Amygdala (tissue), 56 donors: ENCODE measurements at places on chromosomes 7 and 10.

GRCh38 chr7:86939197-86939814, 120.1 kb downstream of the ELAPOR2 start:
- DNase-seq, result no peak

DNA sequence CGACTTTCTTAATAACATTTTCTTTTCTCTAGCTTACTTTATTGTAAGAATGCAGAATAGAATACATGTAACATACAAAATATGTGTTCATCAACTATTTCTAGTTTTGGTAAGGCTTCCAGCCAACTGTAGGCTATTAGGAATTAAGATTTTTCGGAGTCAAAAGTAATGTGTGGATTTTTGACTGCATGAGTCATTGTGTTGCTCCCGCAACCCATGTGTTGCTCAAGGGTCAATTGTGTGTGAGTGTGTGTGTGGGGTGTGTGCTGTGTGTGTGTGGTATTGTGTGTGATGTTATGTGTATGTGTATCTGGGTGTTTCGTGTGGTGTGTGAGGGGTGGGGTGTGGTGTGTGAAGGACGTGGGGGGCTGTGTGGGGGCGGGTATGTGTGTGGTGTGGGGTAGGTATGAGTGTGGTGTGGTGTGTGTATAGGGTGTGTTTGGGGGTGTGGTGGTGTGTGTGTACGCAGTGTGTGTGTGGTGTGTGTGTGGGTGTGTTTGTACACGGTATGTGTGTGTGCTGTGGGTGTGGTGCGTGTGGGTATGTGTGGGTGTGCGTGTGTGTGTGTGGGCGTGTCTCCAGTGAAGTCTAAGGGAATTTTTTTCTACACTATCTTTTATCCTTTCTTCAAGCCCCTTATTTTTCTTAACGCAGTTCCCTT, 60.5 kb downstream of the RSU1 start:
- DNase-seq, result no peak

DNA sequence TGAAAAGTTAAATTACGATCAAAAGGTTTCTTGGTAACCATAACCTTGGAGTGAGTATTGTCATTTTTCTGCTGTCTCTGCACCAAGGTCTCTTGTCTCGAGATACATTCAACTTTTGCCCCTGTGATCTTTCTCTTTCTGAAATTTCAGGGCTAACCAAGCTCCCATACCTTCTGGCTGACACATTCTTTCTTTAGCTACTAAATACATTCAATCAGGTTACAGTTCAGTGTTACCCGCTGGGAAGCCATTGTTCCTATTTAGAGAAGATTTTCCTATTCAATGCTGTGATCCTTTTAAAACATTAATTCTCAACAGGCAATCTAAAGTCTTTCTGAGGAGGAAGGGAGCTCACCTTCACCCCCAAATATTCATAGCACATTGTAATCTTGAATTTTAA, 22.9 kb upstream of the DMTF1 start:
- no peak for DNase-seq

GRCh38 chr7:131336956-131337355, 9.3 kb downstream of the MKLN1 start:
- no peak for DNase-seq

- no peak for DNase-seq
Measured at GRCh38 chr7:143305423-143306070, 10.4 kb upstream of the CLCN1 start.
